ENCODE measurements at places on chromosomes 11 and 22. TPM values are rescaled to one million over a fixed set of nuclear protein-coding genes. Genes with fewer than 3 reads are reported as not detected.

GRCh38 chr11:1782831-1783724, 19.4 kb upstream of the CTSD start:
- DNase-seq = no peak

GRCh38 chr11:81772166-81772565, 961.5 kb downstream of the FAM181B start:
- DNase-seq = no peak

- peak; percentile 28 for DNase-seq
Observed at GRCh38 chr22:37018086-37018814, 997 bp downstream of the TST start.

SDHD gene
- 215 TPM for total RNA-seq

- DNase-seq = no peak
Observed at GRCh38 chr11:27440090-27440489, 32.5 kb downstream of the LGR4 start.

Data from left colon (tissue), 2 donors.